ENCODE measurements at places on chromosomes 2 and 18. TPM values are rescaled to one million over a fixed set of nuclear protein-coding genes. Genes with fewer than 3 reads are reported as not detected.

DNA sequence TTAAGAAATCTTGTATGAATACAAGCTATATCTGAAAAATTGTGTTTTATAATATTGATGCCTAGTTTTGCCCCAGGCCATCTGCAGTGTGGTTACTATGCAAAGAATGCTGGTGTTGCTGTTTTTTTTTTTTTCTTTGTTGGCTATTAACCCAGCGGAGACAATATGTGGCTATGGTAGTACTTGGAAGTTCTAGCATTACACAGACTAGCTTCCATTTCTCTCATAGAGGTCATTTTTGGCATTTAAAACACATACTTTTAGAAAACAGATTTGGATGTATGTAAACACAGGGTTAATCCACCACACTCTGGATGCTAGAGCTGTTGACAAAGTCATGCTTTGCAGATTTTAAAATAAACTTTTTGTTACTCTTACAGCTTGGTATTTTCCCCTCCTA lies 209.8 kb downstream of the NEDD4L start:
- no peak for DNase-seq

IGFBP5 gene
- 376 TPM for polyA plus RNA-seq

POTEI gene
- 0.10 TPM for polyA plus RNA-seq

GRCh38 chr2:220117025-220117424 lies 489.6 kb downstream of the SLC4A3 start:
- DNase-seq: no peak

DNA sequence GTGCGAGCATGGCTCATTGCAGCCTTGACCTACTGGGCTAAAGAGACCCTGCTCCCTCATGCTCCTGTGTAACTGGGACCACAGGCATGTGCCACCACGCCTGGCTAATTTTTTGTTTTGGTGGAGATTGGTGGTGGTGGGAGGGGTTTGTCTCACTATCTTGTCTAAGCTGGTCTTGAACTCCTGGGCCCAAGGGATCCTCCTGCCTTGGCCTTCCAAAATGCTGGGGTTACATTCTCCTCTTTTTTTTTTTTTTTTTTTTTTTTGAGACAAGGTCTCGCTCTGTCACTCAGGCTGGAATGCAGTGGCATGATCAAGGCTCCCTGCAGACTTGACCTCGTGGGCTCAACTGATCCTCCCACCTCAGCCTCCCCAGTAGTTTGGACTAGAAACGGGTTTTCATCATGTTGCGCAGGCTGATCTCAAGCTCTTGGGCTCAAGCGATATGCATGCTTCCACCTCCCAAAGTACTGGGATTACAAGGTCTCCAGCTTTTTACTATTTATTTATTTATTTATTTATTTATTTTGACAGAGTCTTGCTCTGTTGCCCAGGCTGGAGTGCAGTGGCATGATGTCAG lies 238.3 kb downstream of the MYCN start:
- no peak for DNase-seq

- DNase-seq: no peak
Measured at GRCh38 chr2:19899985-19900930, 1.5 kb downstream of the TTC32 start.
